Nucleus accumbens (tissue), 56 donors: ENCODE measurements at places on chromosomes 2 and 18.

GRCh38 chr2:43345391-43345813 lies 119.0 kb upstream of the ZFP36L2 start:
- no peak for DNase-seq

GRCh38 chr18:74501386-74501785 lies 5.2 kb downstream of the CNDP2 start:
- DNase-seq = no peak

DNA sequence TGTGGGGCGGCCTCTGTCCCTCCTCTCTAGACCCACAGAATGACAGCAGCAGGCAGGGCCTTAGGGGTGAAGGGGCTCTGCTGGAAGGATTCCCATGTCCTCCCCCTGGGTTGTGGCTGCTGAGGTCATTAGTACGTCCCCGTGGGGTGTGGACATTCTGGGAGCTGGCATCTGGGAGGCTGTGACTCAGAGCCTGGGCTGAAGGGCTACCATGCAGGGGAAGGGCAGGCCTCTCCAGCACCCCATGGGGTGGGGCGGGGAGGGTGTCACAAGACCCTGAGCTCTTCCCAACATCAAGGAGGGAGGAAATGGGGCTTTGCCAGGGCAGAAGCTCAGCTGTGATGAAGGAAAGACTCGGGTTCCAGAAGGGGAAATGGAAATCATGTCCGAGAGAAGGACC lies 105.8 kb upstream of the SMAD2 start:
- DNase-seq = no peak

DNA sequence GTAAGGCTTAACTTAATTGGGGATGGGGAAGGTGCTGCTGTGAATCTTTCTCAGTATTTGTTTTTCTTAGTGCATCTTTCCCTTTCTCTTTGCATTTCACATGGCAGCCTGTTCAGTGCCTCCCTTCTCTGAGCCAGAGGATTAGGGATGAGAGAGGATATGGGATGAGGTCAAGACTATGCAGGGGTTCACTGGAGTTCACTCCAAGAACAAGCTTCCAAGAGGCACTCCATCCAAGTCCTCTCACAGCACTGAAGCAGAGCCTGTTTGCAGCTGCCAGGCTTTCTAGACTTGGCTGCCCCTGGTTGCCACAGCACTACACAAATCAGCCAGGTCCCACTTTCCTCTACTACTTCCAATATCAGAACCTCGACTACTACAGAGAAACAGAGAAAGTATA lies 80.3 kb upstream of the GYPC start:
- DNase-seq = no peak

DNA sequence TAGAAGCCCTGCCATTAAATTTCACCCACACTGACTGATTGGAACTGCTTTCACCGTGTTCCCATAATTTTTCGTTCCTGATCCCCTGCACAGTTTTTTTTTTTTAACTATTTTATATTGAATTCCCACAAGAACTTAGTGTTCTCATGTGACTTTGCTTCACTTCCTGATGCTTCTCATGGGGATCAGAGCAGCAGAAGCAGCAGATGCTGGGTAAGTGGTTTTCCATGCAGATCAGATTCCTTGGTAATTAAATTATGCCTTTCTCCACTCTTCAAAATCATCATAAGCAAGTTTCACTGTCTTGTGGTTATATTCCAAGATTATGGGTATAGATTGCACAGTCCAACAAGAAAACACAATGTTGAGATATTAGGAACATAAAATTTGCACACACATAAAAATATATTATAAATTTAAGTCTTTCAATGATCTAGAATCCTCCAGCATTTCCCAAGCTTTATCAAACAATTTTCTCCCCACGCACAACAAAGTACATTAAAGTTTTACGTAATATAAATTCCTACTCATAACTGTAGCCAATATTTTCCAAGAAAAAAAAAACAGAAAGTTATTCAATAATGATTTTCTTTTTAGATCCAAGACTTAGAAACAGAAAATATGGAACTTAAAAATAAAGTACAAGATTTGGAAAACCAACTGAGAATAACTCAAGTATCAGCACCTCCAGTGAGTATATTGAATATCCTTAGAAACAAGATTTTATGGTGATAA lies 277.9 kb downstream of the GULP1 start:
- DNase-seq = no peak
